ENCODE measurements at places on chromosomes 16 and 17. TPM values are rescaled to one million over a fixed set of nuclear protein-coding genes. Genes with fewer than 3 reads are reported as not detected.

GRCh38 chr16:11078812-11079459, 134.6 kb downstream of the CLEC16A start:
- DNase-seq = no peak

DNA sequence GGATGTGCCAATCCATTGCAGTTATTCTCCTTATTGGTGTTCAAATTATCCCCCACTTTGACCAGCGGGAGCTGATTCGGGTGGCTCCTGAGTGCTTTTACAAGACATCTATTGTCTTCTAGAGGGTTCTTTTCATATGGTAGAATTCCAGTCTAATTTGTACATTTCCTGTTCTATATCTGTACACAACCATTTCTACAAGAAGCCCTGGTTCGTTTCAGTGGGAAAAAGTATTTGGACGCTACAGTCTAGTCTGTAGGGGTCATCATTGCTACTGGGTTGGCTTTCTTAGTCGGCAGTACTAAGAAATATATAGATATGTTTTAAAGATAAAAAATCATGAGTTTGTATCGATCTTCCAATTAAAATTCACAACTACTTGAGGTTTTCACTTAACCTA, 262.6 kb downstream of the MAP2K6 start:
- no peak for DNase-seq

DNA sequence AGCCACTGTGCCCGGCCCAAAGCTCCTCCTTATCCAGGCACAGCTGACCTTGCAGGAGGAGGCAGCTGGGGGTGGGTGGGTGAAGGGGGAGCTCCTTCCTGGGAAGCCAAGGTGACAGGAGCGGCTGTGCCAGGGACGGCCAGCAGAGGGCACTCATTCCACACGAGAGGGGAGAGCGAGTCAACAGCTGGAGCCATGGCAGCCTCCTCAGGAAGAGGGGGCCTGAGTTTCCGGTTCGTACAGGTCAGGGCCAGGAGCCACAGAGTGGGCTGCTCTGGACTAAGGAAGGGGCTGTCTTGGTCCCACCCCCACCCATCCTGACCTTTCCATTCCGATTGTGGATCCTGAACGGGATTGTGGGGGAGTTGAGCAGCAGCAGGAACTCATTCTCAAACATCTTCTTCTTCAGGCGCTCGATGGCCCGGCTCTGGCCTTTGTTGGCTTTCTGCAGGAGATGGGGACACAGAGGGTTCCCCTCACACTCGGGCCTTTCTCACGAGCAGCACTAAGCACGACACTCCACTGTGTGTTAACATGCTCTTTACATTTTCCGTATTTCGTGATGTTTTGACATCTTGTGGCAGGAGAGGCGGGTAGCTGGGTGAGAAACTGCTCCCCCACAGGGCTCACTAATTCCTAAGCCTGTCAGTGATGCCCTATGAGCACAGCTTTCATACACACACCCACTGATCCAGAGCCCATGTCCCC, 61.6 kb downstream of the TIMM22 start:
- DNase-seq = no peak

- DNase-seq = no peak
Observed at GRCh38 chr17:27326051-27326450, 32.1 kb downstream of the WSB1 start.

DNA sequence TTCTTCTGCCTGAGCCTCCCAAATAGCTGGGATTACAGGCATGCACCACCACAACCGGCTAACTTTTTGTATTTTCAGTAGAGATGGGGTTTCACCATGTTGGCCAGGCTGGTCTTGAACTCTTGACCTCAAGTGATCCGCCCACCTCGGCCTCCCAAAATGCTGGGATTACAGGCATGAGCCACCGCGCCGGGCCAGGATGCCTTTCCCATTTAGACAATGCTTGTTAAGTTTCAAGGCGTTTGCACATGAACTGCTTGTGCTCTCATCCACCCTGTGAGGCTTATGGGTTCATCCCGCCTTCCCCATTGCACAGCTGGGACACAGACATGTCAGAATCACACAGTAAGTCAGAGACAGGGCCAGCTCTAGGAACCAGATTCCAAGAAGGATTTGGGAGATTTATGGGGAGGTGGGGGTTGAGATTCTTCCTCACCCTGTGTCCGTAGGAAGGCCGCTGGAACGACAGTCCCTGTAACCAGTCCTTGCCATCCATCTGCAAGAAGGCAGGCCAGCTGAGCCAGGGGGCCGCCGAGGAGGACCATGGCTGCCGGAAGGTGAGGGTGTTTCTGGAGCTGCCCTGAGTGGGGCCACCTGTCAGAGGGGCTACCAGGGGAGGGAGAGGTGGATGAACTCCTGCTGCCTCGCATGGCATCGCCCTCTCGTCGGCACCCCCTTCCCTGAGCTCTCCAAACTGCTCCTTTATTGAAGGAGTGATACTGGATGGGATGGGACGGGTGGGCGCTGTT, 46.3 kb downstream of the MRC2 start:
- DNase-seq = no peak

DNA sequence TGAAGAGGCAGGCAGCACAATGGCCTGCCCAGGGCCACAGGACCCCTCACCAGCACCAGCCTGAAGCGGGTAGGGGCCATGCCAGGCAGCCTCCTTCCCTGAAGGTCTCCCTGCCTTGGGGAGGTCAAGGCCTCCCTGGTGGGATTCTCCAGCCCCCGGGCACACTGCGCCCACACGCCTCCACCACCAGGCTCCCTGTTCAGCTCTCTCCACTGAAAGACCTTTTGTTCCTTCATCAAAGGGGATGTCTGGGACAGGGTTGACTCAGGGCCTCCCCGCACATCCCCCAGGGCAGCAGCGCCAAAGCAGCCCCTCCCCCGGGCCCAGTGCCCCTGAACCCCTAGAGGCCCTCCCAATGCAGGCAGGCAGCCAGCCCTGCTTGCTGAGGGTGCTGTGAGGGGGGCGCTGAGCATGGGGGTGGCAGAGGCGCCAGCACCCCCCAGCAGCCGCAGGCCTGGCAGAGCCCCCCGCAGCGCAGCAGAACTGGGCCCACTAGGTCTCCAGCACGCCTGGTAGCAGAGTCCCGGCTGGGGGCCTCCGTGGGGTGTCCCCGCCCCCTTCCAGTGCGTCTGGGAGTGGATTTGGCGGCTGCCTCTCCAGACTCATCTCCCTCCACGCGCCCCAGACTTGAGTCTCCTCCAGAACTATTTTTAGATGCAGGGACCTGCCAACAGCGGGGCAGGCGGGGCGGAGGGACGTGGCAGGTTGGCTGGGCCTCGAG, 13.1 kb downstream of the BCAR1 start:
- DNase-seq = peak; percentile 83

DNA sequence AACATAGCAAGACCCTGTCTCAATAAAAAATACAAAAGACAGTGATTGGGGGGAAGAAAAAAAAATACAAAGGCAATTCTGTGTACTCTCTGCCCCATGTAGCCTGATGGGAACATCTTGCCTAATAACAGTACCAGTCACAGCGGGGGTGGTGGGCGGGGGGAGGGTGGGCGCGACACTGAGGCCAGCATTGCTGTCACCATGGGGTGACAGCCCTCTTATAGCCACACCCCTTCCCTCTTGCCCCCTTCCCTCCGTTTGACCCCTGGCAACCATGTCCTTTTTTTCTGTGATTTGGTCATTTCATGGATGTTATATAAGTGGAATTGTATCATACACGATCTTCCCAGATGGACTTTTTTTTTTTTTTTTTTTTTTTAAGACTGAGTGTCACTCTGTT, 80.9 kb downstream of the DNAH17 start:
- DNase-seq = no peak

DNA sequence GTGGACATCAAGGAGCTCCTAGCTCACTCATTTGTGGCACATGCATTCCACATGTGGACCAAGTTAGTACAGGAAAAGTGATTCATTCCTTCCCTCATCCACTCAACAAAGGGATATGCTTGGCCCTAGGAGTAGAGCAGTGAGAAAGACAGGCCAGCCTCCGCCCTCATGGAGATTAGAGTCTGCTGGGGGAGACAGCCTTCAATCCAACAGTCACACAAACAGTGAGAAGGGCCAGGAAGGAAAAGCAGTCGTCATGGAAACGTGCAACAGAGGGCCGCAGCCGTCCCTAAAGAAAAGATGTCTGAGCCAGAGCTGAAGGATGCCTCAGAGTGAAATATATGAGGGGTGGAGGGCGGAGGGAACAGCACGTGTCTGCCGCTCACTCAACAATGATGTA, 109.9 kb downstream of the VPS53 start:
- no peak for DNase-seq

GRCh38 chr17:47295874-47296255, 27.9 kb upstream of the EFCAB13 start:
- no peak for DNase-seq

GRCh38 chr16:89737341-89738071, 16.2 kb downstream of the ZNF276 start:
- no peak for DNase-seq

DNA sequence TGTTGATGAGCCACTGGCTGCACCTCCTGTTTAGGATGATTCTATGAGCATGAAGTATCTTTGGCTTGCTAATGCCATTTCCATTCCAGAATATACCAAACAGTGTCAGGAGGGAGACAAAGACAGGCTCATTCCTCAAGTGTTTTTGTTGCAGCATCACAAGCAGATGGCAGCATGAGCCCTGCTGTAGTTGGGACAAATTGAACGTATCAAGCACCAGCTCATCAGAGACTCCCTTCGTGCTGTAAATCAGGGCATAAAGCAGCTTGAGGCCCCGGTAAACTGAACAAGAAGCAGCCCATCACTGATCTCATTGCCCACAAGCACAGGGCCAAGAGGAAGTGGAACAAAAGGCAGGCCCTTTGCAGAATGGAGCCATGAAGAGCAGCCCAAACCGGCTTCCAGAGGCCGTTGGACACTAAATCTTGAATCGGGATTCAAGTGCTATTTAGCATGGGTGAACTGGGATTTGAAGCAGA, 45.9 kb upstream of the HS3ST3A1 start:
- no peak for DNase-seq

GRCh38 chr17:32971171-32971570, 20.5 kb upstream of the SPACA3 start:
- no peak for DNase-seq

DNA sequence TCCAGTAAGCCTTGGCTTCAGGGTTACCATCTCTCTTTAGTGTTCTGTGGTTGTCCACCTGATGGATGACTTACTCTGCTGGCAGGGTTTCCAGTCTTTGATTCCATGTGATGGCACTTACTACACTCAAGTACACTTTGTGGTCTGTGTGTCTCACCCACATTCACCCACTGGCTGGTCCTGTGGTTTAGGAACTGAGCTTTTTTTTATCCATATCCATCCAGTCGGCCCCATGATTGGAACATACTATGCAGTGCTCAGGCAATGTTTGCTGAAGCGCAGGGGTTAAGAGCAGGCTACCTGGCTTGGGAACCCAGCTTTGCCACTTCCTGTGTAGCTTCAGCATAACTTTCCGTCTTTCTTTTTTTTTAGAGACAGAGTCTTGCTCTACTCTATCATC, 2.8 kb upstream of the FUS start:
- DNase-seq = no peak

DNA sequence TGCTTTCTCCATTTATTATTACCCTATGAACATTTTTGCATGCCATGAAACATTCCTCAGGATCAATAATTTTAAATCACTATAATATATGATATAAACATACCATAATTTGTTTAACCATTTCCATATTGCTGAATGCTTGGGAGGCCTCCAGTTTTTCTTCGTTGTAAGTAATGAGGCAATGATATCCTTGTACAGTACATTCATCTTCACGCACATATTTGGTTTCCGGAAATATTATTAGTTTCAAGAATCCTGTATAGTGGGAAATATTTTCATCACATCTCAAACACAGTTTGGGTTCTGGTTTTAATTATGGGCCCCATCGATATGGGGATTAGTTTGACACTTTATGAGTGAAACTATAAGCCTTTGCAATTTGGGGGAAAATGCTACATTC, 135.4 kb downstream of the HS3ST3B1 start:
- no peak for DNase-seq

DNA sequence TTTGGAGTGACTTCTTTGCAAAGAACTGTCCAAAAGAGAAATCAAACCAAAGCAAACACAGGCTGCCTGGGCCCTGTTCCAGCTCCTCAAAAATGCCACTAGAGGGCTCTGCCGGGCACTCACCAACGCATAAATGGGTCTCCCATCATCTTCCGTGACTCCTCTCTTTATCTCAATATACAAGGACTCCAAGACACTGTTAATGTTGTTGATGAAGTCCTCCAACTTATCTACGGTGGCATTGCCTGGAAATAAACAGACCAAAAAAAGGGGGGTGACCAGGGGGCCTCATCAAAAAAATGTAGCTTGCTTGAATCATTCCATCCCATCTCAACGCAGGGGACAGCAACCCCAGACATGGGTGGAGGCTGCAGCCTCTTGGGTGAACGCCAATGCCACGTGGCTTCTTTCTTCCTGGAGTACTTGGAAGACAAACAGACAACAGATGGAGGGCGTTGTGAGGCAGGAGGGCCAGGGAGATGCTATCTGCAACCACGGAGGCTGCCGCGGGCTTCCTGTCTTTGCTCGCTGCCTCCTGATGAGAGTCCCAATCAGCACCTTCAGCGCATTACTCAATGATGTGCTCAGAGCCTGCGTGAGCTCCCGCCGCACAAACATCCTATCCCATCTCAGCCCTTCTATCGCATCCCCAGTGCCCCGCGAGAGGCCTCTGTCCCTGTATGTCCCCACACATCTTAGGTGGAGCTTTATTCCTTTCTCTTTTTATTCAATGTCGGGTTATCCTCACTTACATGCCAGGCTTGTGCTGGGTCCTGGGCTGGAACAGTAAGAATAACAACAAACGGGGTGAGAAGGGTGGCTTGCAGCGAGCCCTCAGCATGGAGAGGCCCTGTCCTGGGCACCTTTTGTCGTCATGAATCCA, 32.0 kb downstream of the KDM8 start:
- DNase-seq = peak; percentile 44

CREBBP gene
- total RNA-seq = 32.3 TPM

ZNF629 gene
- 11.5 TPM for total RNA-seq

CCL23 gene
- not detected for total RNA-seq

MFAP4 gene
- 0.47 TPM for total RNA-seq

SKA2 gene
- total RNA-seq = 130 TPM

KRT14 gene
- 0.31 TPM for total RNA-seq
